Type B pancreatic cell (in vitro differentiated cells): ENCODE measurements at places on chromosomes 4 and X.

DNA sequence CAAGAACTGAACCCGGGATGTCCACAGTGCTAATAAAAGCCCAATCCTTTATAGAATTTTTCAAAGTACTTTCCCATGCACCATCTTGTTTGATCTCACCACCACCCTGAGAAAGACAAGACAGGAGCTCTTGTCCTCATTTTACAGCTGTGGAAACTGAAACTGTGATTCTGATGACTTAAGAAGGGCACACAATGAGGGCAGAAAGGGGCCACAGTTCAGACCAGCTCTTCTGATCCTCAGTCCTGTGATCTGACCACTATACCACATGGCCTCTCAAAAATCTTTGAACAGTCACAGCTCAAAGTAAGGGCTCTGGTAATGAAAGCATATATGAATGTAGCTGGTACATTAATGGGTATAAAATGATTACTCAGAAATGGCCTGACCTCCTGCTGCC lies 127.3 kb upstream of the CPEB2 start:
- DNase-seq, result no peak
- H3K36me3 ChIP-seq, result no peaks in the 10 kb centered on the region
- H3K27me3 ChIP-seq, result peaks cover 7% of the 10 kb centered on the region
- peaks cover 6% of the 10 kb centered on the region for H3K4me1 ChIP-seq
- no peak overlapping the region for H3K27ac ChIP-seq

- no peak for DNase-seq
- H3K27me3 ChIP-seq, result peaks cover 3% of the 10 kb centered on the region
- no peaks in the 10 kb centered on the region for H3K4me1 ChIP-seq
- no peak overlapping the region for H3K4me3 ChIP-seq
- no peak overlapping the region for H3K27ac ChIP-seq
These were observed 54.9 kb upstream of the C4orf54 start for GRCh38 chr4:99712530-99712929.

DNA sequence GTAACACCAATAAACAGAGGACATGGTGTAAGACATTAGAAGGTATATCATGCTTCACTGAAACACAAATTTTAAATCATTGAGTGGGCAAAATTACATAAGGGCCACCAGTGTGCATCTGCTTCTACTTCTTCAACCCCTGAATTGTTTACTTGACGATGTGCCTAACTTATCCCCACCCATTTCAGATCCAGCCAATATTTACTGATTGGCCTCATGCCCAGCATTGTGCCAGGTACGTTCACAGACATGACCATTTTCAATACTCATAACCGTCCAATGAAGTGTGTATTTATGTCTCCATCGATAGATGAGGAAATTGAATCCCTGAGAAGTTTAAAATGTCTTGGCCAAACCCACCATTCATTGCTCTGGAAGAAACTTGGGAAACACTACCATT lies 208.3 kb upstream of the MID1 start:
- H3K27ac ChIP-seq, result no peak overlapping the region
- no peaks in the 10 kb centered on the region for H3K36me3 ChIP-seq
- no peaks in the 10 kb centered on the region for H3K27me3 ChIP-seq

GRCh38 chr4:36222702-36223101 lies 21.6 kb downstream of the ARAP2 start:
- no peaks in the 10 kb centered on the region for H3K36me3 ChIP-seq
- H3K27me3 ChIP-seq, result no peaks in the 10 kb centered on the region
- peaks cover 9% of the 10 kb centered on the region for H3K4me1 ChIP-seq

DNA sequence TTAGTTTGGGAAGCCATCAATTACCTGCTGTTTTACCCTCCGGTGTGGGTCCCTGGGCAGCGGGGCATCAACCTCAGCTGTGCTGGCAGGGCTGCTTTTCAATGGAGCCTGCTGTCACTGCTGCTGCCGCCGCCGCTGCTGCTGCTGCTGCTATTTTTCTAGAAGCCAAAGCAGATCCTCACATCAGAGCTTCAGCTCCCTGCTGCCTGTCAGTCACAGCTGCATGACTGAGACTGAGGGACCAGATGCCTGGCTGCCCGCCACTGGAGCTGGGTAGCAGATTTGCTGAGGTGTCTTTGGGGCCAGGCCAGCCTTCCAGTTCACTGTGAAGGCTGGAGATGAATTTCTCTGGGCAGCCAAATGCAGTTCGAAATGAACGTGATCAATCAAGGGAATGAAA lies 200.3 kb upstream of the NHS start:
- H3K4me1 ChIP-seq, result peaks cover 16% of the 10 kb centered on the region
- DNase-seq, result no peak
- no peaks in the 10 kb centered on the region for H3K27me3 ChIP-seq
- no peak overlapping the region for H3K4me3 ChIP-seq
- no peak overlapping the region for H3K27ac ChIP-seq

DNA sequence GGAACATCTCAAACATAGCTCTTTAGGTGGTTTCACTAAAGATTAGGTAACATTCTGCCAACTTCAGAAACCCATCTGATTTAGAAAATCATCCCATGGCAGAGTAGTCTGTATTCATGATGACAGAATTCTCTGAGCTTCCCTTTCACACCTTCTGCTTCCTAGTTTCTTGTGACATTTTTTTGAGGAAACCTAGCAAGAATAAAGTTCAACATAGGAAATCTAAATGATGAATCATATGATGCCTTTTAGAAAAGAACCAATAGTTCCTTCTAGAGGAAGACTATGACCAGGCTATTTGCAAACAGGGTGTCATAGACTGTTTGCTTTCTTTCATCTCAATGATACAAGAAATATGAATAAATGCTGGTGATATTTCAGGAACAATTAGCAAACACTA lies 49.8 kb upstream of the CAMK2D start:
- no peak for DNase-seq
- H3K27me3 ChIP-seq, result no peaks in the 10 kb centered on the region
- no peak overlapping the region for H3K27ac ChIP-seq
- H3K36me3 ChIP-seq, result no peaks in the 10 kb centered on the region
- H3K4me3 ChIP-seq, result no peak overlapping the region
- no peaks in the 10 kb centered on the region for H3K4me1 ChIP-seq

- H3K27me3 ChIP-seq, result no peaks in the 10 kb centered on the region
- H3K27ac ChIP-seq, result no peak overlapping the region
- no peak overlapping the region for H3K4me3 ChIP-seq
- DNase-seq, result no peak
These were observed 45.8 kb upstream of the SERTM2 start for GRCh38 chrX:111465669-111466068.

DNA sequence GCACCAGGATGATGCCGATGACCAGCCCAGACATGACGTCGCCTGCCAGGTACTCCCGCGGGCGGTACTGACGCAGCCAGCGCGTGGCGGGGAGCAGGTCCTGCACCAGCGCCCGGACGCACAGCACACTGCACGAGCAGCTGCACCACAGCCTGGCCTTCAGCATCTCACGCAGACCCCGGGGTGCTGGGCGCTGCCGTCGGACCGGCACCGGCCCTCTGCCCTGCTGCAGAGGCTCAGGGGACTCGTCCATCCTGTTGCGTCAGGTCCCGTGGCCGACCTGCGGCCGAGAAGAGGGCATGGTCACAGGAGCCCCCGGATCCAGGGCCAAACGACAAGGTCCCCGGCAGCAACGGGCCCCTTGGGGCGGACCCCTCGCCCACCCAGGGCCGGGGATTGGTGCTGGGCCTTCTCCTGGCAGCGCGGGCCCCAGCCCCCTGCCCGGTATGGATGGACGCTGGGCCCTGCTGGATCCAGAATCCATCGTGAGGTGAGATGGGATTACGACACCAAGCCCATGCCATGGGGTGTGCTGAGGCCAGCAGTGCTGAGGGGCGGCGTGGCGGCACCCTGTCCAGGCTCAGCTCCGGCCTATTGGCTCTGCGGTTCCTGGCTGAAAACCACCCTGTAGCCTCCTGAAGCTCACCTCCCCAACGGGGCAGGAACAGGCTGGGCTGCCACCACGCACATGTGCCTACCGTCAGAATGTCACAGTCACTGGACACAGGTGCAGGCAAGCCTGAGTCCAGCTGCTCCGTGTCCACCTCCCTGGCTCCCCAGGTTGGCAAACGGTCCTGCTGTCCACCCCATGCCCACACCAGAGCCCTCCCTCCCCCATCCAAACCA lies 1.5 kb downstream of the SLC26A1 start:
- peak overlapping the region; percentile 76 for H3K27ac ChIP-seq
- no peak for DNase-seq
- no peaks in the 10 kb centered on the region for H3K36me3 ChIP-seq
- H3K27me3 ChIP-seq, result peaks cover 6% of the 10 kb centered on the region
- H3K4me3 ChIP-seq, result no peak overlapping the region
- H3K4me1 ChIP-seq, result no peaks in the 10 kb centered on the region

DNA sequence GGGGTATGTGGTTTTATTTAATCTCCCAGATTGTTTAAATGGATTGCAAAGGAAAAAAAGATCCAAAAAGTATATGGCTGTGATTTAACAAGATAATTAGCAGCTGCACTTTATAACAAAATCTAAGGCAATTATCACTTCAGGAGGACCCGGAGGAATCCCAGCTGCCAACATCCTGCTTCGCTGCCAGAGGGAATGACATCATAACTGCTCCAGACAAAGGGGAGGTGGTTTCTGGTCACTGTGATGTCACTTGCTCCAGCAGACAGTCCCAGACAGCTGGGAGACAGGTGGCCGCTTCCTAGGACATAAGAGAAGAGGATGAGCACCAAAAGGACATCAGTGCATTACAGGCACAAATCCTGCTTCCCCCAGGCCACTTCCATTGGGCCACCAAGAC lies 371.0 kb downstream of the BCOR start:
- H3K27ac ChIP-seq, result no peak overlapping the region
- peaks cover 3% of the 10 kb centered on the region for H3K27me3 ChIP-seq
- DNase-seq, result no peak

- peaks cover under 1% of the 10 kb centered on the region for H3K4me1 ChIP-seq
- H3K27ac ChIP-seq, result no peak overlapping the region
- peaks cover 20% of the 10 kb centered on the region for H3K36me3 ChIP-seq
- H3K4me3 ChIP-seq, result no peak overlapping the region
- DNase-seq, result no peak
- H3K27me3 ChIP-seq, result no peaks in the 10 kb centered on the region
These were observed 13.9 kb downstream of the QDPR start for GRCh38 chr4:17497890-17498523.

- no peaks in the 10 kb centered on the region for H3K27me3 ChIP-seq
- H3K4me1 ChIP-seq, result peaks cover 20% of the 10 kb centered on the region
- peaks cover 13% of the 10 kb centered on the region for H3K36me3 ChIP-seq
- no peak overlapping the region for H3K27ac ChIP-seq
These were observed 96.1 kb downstream of the FRYL start for GRCh38 chr4:48683784-48684666.

- no peaks in the 10 kb centered on the region for H3K27me3 ChIP-seq
- no peak overlapping the region for H3K4me3 ChIP-seq
- H3K36me3 ChIP-seq, result no peaks in the 10 kb centered on the region
These were observed 72.9 kb downstream of the YIPF6 start for GRCh38 chrX:68571610-68572311.

DNA sequence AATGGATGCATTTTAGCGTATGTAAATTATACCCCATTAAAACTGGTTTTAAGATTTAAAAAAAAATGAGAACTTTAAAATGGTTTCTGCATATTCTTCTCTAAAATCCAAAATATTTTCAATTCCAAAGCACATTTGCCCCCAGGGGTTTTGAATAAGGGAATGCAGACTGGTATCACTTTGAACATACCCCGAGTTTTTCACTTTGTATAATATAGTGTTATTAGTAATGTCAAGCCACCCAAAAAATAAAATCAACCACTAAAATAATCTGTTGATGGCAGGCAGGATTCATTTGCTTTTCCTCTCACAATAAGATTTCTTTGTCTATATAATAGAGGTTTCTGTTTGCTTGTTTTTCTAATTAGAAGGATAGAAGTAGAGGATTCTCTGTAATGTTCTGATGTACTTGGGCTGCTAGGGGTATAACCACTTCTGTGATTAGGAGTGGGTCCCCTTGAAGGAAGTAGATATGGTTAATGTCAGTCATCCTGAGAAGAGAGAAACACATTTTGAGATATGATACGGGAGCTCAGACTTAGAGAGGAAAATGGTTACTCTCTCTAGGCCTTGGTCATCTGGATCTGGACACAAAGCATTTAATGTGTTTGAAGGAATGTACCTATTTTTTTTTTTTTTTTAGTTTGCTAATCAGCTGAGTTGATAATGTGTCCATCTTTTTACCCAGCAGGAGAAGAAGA lies 9.3 kb upstream of the LIN54 start:
- DNase-seq, result no peak
- H3K36me3 ChIP-seq, result no peaks in the 10 kb centered on the region
- H3K27me3 ChIP-seq, result no peaks in the 10 kb centered on the region
- H3K4me1 ChIP-seq, result no peaks in the 10 kb centered on the region
- no peak overlapping the region for H3K4me3 ChIP-seq
- no peak overlapping the region for H3K27ac ChIP-seq

- H3K36me3 ChIP-seq, result no peaks in the 10 kb centered on the region
- no peak overlapping the region for H3K4me3 ChIP-seq
- H3K27ac ChIP-seq, result no peak overlapping the region
- H3K4me1 ChIP-seq, result no peaks in the 10 kb centered on the region
- H3K27me3 ChIP-seq, result no peaks in the 10 kb centered on the region
These were observed 10.7 kb upstream of the LRBA start for GRCh38 chr4:151025759-151026158.

DNA sequence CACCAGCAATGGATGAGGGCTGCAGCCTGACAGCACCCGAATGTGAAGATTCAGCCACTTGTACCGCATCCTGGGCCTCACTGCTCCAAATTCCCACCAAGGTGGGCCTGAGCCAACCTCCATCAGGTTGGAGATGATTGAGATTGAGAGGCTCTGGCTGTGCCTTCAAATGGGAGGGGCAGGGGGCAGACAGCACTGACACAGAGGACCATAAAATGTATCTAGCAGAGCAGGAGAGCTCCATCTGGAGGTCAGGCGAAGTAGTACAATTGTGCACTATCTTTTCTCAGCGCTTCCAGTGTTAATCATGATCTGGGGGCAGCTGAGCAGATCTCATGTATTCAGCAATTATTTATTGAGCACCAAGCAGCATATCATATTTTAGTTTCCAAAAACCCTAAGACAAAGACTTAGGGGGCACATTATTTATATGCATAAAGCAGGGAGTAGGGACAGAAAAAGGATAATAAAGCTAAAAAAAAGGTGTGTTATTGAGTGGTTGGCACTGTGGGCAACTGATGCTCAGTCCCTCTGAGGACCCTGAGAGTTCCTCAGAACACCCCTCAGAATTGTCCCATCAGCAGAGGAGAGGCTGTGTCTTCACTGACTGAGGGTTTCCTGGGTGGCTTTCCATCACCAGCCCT lies 31.6 kb upstream of the C1QTNF7 start:
- H3K27me3 ChIP-seq, result peaks cover 4% of the 10 kb centered on the region
- no peak for DNase-seq
- H3K4me1 ChIP-seq, result peaks cover 20% of the 10 kb centered on the region
- no peak overlapping the region for H3K4me3 ChIP-seq
- H3K27ac ChIP-seq, result no peak overlapping the region

DNA sequence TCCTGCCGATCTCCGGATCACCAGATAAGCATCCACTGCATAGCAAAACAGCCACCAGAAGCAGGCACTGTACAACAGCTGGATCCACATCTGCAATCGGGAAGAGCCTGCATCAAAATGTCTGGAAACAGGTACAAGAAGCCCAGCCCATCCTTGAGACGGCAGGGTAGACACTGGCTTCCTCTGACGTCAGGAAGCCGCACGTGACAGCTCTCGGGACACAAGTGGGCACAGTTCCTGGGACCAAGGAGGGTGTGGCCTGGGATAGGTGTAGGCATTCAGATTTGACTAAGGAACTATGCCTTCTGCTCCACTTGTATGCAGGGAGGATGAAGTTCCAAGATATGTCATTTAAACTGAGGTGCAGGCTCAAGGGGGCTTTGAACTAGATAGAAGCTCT lies 6.3 kb downstream of the GPR143 start:
- no peak overlapping the region for H3K27ac ChIP-seq
- DNase-seq, result no peak
- H3K4me1 ChIP-seq, result no peaks in the 10 kb centered on the region
- no peak overlapping the region for H3K4me3 ChIP-seq
- no peaks in the 10 kb centered on the region for H3K36me3 ChIP-seq

- no peaks in the 10 kb centered on the region for H3K27me3 ChIP-seq
- no peak for DNase-seq
- H3K4me1 ChIP-seq, result no peaks in the 10 kb centered on the region
- H3K36me3 ChIP-seq, result peaks cover 11% of the 10 kb centered on the region
- H3K27ac ChIP-seq, result no peak overlapping the region
These were observed 38.4 kb downstream of the GRSF1 start for GRCh38 chr4:70801265-70801809.
